ENCODE measurements at places on chromosomes 1 and 21.

DNA sequence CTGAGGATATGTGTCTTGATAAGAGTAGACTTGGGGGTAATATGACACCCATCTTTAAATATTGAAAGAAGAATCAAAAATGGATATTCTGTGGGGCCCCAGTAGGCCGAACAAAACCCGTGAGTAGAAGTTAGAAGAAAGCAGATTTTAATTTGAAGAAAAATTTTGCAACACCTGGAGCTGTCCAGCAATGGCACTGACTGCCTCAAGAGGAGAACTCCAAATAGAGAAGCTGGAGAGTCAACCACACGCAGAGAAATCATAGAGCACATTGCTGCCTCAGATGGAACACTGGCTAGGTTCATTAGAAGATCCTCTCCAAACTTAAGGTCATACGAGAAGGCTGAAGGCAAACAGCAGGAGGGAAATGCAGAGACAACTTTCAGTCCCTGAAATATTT is 6.8 kb downstream of the NHLH1 start:
- peaks cover 14% of the 10 kb centered on the region for H3K4me1 ChIP-seq
- DNase-seq: no peak
- H3K27me3 ChIP-seq: no peaks in the 10 kb centered on the region
- H3K27ac ChIP-seq: no peak overlapping the region

GRCh38 chr1:145855426-145855948 is 3.4 kb downstream of the PIAS3 start:
- DNase-seq: no peak
- no peak overlapping the region for H3K27ac ChIP-seq
- H3K4me3 ChIP-seq: no peak overlapping the region
- no peaks in the 10 kb centered on the region for H3K27me3 ChIP-seq
- H3K36me3 ChIP-seq: peaks cover 64% of the 10 kb centered on the region
- peaks cover 21% of the 10 kb centered on the region for H3K4me1 ChIP-seq

- H3K27me3 ChIP-seq: no peaks in the 10 kb centered on the region
- no peaks in the 10 kb centered on the region for H3K4me1 ChIP-seq
- H3K4me3 ChIP-seq: no peak overlapping the region
- no peak overlapping the region for H3K27ac ChIP-seq
- no peaks in the 10 kb centered on the region for H3K36me3 ChIP-seq
Measured at GRCh38 chr1:150537732-150538684, 11.2 kb upstream of the ADAMTSL4 start.

DNA sequence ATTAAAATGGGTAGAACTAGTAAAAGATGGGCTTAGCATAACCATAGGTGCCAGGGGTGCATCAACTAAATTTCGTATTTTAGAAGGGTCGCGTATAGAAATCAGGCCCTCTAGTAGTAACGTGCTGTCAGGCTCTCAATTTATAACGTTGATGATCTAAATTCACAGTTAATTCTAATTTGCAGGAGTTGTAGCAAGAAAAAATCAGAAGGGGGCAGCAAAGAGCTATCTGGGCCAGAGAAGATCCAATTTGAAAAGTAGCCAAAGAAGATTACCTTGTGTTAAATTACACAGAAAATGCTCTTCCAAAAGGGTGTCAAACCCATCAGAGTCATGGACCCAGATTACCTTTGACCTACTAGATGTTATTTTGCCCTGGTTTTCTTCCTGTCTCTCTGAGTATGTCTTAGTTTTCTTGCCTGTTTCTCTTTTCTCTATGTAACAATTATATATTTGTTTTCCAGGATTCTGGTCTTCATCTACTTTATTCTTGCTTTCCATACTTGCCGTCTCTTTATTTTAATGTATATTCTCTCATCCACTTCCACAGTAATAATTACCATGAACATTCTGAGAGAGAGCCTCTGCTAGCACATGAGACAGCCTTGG is 1030.9 kb downstream of the AMY1C start:
- no peak overlapping the region for H3K4me3 ChIP-seq
- no peaks in the 10 kb centered on the region for H3K36me3 ChIP-seq
- H3K4me1 ChIP-seq: no peaks in the 10 kb centered on the region
- no peak for DNase-seq
- no peak overlapping the region for H3K27ac ChIP-seq
- no peaks in the 10 kb centered on the region for H3K27me3 ChIP-seq

DNA sequence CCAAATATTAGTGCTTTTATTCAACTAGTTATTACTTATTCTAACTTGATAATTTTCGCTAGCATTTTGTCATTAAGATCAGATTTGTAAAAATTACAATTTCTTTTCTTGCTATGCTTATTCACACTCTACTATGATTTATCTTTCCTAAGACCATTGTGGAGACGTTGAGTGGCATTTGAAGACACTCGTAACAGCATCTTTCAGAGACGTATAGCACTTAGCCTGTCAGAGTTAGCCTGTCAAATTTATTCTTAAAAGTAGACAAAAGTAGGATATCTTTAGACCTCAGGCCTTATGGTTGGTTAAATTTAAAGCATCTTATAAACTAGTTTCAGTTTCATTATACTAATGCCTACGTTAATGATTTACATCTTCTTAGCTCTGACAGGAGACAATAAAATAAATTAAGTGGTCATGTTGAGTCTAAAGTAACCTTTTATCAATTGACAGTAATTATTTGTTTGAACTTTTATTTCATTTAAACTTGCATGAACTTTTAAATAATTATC is 1410.1 kb downstream of the MRPL39 start:
- H3K27ac ChIP-seq: no peak overlapping the region
- H3K36me3 ChIP-seq: no peaks in the 10 kb centered on the region
- DNase-seq: no peak
- no peak overlapping the region for H3K4me3 ChIP-seq

GRCh38 chr1:203828002-203828401 is 32.6 kb downstream of the ZBED6 start:
- no peak overlapping the region for H3K4me3 ChIP-seq
- peaks cover 17% of the 10 kb centered on the region for H3K4me1 ChIP-seq
- peaks cover 3% of the 10 kb centered on the region for H3K36me3 ChIP-seq
- no peak for DNase-seq
- no peaks in the 10 kb centered on the region for H3K27me3 ChIP-seq

DNA sequence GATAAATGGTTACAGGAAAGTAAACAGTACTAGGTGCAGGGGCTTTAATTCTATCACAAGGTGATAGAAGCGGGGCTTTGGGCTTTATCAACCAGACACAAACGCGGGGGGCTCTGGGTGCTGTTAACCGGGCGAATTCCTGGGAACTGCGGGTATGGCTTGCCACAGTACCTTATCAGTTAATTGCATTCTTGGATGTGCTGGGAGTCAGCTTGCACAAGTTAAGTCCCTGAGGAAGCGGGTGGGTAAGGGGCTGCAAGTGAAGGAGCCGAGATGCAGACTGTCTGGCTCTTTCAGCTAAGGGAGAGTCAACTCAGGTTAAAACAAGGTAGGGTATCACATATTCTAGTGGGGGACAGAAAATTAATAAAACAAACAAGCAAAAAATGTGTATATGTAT is 661 bp downstream of the GBP4 start:
- no peaks in the 10 kb centered on the region for H3K4me1 ChIP-seq
- H3K36me3 ChIP-seq: no peaks in the 10 kb centered on the region
- H3K27me3 ChIP-seq: no peaks in the 10 kb centered on the region
- no peak for DNase-seq
- H3K4me3 ChIP-seq: peak overlapping the region; percentile 42
- peak overlapping the region; percentile 85 for H3K27ac ChIP-seq

GRCh38 chr1:117670976-117671780 is 65.3 kb downstream of the TENT5C start:
- H3K4me3 ChIP-seq: no peak overlapping the region
- H3K27ac ChIP-seq: no peak overlapping the region
- H3K4me1 ChIP-seq: no peaks in the 10 kb centered on the region
- no peaks in the 10 kb centered on the region for H3K36me3 ChIP-seq

- H3K27ac ChIP-seq: no peak overlapping the region
- H3K36me3 ChIP-seq: no peaks in the 10 kb centered on the region
- no peaks in the 10 kb centered on the region for H3K4me1 ChIP-seq
- no peak overlapping the region for H3K4me3 ChIP-seq
- H3K27me3 ChIP-seq: no peaks in the 10 kb centered on the region
- DNase-seq: no peak
Measured at GRCh38 chr1:107609808-107610207, 355.2 kb downstream of the VAV3 start.

DNA sequence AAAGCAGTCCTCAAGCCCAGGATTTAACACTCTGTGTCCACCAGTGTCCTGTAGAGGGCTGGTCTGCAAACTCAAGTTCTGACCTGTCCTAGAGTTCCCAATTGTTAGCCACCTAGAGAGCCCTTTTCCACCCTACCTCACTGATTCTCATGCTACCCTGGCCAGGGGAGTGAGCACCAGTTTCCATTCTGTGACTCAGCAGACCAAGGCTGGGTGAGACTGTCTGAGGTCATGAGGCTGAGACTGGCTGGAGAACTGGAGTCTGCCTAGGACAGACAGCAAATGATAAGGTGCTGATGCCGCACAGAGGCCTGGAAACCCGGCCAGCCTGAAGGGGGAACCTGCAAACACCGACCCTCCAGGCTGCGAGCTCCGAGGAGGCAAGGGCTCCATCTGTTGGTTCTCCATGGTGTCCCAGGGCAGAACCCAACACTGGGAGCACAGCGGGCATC is 13.7 kb downstream of the GLIS1 start:
- H3K27ac ChIP-seq: no peak overlapping the region
- no peaks in the 10 kb centered on the region for H3K4me1 ChIP-seq
- H3K27me3 ChIP-seq: no peaks in the 10 kb centered on the region
- H3K4me3 ChIP-seq: no peak overlapping the region
- DNase-seq: no peak

- no peak overlapping the region for H3K4me3 ChIP-seq
- H3K27me3 ChIP-seq: no peaks in the 10 kb centered on the region
- no peak for DNase-seq
- H3K4me1 ChIP-seq: peaks cover 7% of the 10 kb centered on the region
- no peaks in the 10 kb centered on the region for H3K36me3 ChIP-seq
- no peak overlapping the region for H3K27ac ChIP-seq
Measured at GRCh38 chr1:41538741-41539417, 54.4 kb upstream of the EDN2 start.

DNA sequence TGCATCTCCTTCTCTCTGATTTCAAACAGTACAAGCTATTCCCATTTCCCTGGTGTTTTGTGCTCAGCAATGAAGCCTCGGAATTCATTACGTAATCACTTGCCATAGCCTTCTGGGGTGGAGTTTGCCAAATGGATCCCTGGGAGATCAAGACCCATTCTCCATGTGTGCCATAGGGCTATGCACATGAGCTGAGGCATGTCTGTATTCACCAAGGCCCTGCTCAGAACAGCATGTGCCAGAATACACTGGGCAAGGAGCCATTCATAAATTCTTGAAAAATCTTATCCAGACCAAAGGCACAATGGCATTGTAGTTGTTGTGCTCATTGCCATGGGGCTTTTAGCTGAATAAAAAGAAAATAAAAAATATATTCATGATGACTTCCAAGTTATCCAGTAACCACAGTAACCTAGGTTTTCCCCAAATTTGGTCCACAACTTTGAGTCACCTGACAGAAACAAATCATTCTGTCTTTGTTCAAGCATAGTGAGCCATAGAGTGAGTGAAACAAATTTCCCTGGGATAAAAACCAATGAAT is 53.0 kb downstream of the CRB1 start:
- H3K27me3 ChIP-seq: no peaks in the 10 kb centered on the region
- H3K27ac ChIP-seq: no peak overlapping the region
- H3K4me1 ChIP-seq: no peaks in the 10 kb centered on the region
- no peak overlapping the region for H3K4me3 ChIP-seq

All from left lung (tissue), 14 donors.